Effector memory CD4-positive, alpha-beta T cell (primary cell): ENCODE measurements at places on chromosomes 13 and 19.

GRCh38 chr19:30309176-30309575 lies 63.0 kb upstream of the ZNF536 start:
- DNase-seq: no peak

DNA sequence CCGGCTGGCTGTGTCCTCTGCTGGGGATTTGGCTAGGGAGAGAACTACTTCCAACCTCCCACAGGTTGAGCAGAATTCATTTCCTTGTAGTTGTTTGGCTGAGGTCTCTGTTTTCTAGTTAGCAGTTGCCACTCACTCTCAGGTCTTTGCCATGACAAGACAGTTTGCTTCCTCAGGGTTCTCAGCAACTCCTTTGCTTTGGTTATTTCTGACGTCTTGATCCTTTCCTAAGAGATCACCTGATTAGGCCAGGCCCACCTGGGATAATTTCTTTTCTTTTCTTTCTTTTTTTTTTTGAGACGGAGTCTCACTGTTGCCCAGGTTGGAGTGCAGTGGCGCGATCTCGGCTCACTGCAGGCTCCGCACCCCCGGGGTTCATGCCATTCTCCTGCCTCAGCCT lies 9.4 kb upstream of the CACNG8 start:
- DNase-seq: no peak

GRCh38 chr13:33799950-33800592 lies 17.9 kb upstream of the RFC3 start:
- DNase-seq: no peak

GRCh38 chr19:7000333-7000732 lies 20.9 kb downstream of the MBD3L2B start:
- DNase-seq: no peak

DNA sequence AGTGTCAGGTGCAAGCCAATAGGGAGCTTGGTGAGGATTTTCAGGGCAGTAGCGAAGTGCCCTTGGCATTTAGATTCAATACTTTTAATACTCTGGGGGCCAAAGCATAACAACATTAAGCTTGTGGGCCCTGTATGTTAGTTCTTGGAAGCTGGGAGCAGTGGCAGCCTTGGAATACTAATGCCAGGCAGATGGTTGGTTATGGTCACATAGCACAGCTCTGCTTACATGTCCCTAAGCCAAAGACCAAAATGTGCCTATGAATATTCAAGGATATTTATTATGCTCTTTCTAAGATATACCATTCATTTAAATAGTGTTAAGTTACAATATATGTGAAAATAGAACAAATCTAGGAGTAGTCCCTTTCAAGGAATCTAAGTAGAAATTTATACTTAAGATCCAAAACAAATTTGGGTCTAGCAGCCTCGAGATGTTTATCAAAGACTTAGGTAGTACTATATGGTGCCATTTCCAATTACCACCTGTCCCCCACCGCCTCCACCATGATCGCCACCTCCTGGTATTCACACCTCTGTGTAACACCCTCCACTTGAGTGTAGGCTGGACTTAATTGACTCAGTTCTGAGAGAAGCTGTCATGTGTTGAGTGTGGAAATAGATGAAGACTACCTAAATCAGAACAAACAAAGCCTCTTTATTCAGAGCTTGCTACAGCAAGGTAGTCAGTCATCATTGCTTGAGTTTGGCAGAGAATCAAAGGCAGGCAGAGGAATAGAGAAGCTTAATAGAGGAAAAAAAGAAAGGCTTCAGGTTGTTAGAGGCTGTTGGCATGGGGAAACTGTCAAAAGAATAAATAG lies 261.0 kb downstream of the GPC5 start:
- DNase-seq: no peak

DNA sequence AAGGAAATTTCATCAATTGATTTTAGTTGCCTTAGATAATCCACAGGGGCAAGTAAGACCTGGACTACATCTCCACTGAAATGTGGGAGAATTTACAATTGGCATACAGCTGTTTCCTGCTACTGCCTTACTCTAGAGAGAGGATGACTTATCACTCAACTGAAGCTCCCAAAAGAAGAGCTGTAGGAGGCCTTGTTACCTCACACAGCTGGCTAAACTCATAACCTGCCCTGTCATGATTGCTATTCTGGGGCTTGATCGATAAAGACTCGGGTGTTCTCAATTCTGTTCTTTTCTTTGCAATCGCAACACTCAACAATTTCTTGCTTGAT lies 1396.4 kb downstream of the EFNB2 start:
- no peak for DNase-seq
